H4 (cell line): ENCODE measurements at places on chromosomes 4 and X. TPM values are rescaled to one million over a fixed set of nuclear protein-coding genes. Genes with fewer than 3 reads are reported as not detected.
A peak's percentile ranks its signal among the peaks of the same experiment; 100 is the strongest.

Gene NHSL2
- under 0.01 and 0.06 TPM in 2 replicates for total RNA-seq

Gene CAMK2D
- 22.6 and 27.6 TPM in 2 replicates for total RNA-seq

Gene FGF5
- 0.76 and 1.3 TPM in 2 replicates for total RNA-seq

Gene FGA
- not detected in 2 replicates for total RNA-seq

Gene SLC25A14
- total RNA-seq, result 16.7 and 30.6 TPM in 2 replicates

Gene AVPR2
- total RNA-seq, result 0.14 and 0.33 TPM in 2 replicates

Gene UGT2A3
- total RNA-seq, result not detected in 2 replicates

Gene ARHGAP6
- 0.14 and 0.66 TPM in 2 replicates for total RNA-seq

Gene ZXDB
- 2.6 and 5.6 TPM in 2 replicates for total RNA-seq

Gene ZMAT1
- total RNA-seq, result 0.37 and 1.2 TPM in 2 replicates

Gene HSFX2
- total RNA-seq, result not detected in 2 replicates

Gene CTAG2
- total RNA-seq, result not detected in 2 replicates

Gene FGFBP2
- 0.10 and 0.27 TPM in 2 replicates for total RNA-seq

Gene HHIP
- total RNA-seq, result 0.16 and 0.23 TPM in 2 replicates

Gene SH3RF1
- 2.3 and 4.0 TPM in 2 replicates for total RNA-seq

Gene CDS1
- 3.1 and 3.7 TPM in 2 replicates for total RNA-seq

Gene GLRA2
- not detected in 2 replicates for total RNA-seq

DNA sequence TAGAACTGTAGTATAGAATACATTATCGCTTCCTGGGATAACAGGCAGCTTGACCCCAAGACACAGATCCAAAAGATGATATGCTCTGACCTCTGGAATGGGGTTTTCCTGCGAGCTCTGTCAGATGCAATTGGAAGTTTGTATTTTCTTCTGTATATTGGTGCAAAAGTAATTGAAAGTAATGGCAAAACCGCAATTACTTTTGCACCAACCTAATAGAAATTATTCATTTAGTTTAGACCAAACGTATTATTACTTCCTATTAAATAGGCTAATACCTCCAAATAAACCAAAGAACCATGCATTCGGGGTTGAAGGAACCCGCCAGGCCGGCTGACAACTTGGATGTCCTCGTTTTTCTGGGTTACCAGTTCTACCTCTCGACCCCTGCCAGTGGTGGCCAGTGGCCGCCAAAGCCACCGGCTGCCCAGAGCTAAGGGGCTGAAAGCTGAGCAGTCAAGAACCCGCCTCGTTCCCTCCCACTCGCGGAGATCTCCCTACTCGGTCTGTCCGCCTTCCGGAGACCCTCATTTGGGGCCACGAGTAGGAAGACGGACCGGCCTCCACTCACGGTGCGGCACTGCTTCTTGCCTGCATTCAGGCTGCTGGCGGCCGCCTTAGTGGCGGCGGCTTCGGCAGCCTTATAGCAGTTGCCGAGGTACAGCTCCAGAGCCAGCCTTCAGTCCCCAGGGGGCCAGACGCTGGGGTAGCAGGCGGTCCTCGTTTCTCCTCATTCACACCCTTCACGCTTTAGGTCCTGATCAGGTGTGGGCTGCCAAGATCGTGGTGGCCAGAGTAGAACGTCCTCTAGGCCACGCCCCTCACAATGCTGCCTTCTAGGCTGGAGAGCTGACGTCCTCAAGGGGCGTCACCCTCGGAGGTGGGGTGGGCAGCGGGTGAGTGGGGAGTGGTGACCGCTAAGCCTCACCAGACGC is 121.9 kb downstream of the RBMX2 start:
- peak; percentile 7 for DNase-seq

- DNase-seq, result no peak
Observed at GRCh38 chrX:138859421-138859820, 147.9 kb upstream of the FGF13 start.

GRCh38 chrX:65528705-65529340 is 5.8 kb downstream of the LAS1L start:
- peak; percentile 9 for DNase-seq

DNA sequence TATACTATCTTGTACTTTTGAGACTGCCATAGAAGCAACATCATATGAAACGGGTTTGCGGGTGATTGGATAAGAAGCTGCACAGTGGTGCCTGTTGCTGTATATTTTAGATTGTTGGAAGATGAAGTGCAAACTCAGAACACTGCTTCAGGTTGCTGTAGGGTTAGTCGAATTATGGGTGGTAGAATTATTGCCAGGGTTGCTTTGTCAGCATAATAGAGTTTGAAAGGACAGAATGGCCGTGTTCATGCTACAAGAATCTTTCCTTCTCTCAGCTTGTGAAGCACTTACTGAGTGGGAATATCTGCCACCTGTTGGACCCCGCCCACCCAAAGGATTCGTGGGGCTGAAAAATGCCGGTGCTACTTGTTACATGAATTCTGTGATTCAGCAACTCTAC is 115.5 kb downstream of the USP9X start:
- DNase-seq, result no peak

DNA sequence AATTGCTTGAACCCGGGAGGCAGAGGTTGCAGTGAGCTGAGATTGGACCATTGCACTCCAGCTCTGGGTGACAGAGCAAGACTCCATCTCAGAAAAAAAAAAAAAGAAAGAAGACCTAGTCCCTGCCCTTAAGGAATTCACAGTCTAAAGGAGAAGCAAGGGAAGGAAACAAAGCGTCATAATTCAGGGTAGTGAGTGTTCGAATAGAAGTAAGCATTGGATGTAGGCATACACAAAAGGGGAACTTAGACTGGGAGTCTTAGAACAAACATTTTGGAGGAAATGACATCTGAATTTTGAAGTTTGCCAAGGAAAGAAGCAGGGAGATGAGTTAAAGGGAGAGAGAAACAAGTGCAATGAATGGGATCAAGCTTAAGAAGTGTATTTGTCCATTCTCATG is 32.4 kb downstream of the PPM1K start:
- no peak for DNase-seq

- no peak for DNase-seq
Observed at GRCh38 chr4:1571165-1572009, 112.7 kb downstream of the FAM53A start.

- no peak for DNase-seq
Observed at GRCh38 chr4:85243857-85244256, 231.1 kb upstream of the ARHGAP24 start.

- no peak for DNase-seq
Observed at GRCh38 chrX:9582956-9583355, 118.1 kb downstream of the TBL1X start.

DNA sequence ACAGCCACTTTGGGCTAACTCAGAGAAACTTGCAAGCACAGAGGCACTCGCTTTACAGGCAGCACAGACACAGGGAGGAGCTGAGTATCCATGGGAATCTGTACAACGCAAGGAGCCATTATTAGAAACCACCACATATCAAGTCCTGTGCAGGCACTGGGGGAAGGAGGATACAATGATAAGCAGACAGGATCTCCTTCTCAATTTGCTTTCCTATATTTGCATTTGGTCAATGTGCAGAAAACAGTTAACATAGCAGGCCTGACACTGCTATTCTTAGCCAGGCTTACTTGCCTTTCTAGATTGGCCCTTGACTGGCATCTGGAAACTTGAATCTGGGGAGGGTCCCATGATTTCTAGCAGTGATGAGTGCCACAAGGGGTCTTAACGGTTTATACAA is 65.8 kb downstream of the TEC start:
- DNase-seq, result no peak

GRCh38 chr4:154722262-154722661 is 21.5 kb upstream of the LRAT start:
- DNase-seq, result no peak

GRCh38 chrX:82134378-82134777 is 932.5 kb downstream of the SH3BGRL start:
- no peak for DNase-seq

DNA sequence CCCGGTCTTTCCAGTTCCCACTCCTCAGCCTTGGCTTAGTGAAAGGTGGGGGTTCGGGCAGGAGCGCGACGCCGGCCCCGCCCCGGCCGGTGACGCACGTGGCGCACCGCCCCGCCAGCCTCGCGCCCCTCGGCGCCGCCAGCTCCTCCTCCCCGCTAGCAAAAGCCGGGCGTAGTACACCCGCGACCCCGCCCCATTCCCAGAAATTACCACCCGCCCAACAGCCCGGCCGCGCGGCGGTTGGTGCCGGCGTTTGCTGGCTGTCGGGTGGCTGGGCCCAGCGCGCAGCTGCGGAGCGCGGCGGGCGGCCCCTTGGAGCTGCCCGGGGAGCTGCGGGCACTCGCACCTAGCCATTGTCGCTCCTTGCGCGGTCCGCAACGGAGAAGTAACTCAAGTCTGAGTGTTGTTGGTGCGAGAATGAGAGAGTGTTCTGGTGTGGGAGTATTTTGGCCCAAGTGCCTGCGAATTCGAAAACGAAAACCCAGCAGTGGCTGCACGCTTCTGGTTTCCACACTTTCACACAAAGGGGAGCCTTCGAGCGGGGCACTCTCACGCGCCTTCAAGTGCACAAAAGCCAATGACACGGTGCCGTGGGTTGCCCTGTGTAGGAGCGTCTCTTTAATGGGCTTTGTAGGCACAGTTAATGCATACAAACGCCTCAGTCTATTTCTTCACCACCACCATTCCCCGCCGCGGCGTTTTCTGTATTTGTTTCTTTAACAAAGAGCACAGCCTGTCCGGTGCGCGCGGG is 1.0 kb upstream of the ELF2 start:
- peak; percentile 83 for DNase-seq

DNA sequence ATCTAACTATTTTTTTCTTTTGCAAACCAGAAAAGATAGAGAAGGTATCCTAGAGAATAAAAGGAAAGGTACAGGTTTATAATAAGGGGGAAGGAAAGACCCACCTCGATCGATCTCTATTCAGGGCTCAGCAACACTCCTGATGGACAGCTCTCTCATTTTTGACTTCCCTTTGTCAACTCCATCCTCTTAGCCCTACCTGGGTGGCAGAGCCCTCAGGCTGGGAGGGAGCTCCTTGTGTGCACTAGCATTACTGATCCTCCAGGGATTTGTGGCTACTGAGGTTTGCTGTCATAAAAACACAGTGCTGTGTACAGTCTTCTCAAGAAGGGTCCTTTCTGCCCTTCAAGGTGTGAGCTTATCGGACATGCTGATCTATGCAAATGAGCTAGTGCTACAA is 111.0 kb downstream of the MID1 start:
- no peak for DNase-seq

- no peak for DNase-seq
Observed at GRCh38 chrX:70176938-70177533, at the start of gene DGAT2L6. Gene DGAT2L6, plus strand, starts transcription at chrX:70177483. Its CDS starts 100 bp downstream, at chrX:70177583.

DNA sequence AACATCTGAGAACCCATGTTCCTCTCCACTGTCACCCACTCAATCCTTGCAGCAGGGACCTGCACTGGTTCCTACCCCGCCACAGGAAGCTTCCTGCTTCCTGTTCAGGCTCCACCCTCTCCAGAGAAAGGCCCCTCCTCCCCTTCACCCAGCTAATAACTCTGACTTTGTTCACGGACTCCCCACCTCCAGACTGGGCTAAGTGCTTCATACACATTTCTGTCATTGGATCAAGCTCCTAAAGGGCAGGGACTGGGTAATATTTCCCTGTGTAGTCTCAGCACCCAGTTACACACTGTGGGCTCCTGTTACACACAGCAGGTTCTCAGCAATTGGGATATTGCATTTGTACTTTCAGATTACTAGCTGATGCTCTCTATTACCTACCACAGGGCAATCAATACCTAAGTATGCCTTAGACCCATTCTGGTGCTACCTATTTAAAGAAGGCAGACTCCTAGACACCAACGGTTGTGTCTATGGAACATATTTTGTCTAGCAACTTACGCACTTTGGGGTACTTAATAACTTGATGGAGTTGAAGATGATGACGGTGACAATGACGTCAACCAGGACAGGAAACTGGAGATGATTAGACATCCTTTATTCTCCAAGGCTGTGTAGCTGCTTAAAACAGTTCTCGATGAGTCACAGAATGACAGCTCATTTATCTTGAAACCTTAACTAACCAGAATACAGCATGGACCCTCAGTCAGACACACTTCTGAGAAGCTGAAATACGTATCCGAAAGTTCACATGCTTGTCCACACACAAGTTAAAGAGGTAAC is 58.1 kb downstream of the MAML3 start:
- DNase-seq, result peak; percentile 62

- DNase-seq, result no peak
Observed at GRCh38 chr4:123835831-123836590, 439.4 kb downstream of the SPRY1 start.

DNA sequence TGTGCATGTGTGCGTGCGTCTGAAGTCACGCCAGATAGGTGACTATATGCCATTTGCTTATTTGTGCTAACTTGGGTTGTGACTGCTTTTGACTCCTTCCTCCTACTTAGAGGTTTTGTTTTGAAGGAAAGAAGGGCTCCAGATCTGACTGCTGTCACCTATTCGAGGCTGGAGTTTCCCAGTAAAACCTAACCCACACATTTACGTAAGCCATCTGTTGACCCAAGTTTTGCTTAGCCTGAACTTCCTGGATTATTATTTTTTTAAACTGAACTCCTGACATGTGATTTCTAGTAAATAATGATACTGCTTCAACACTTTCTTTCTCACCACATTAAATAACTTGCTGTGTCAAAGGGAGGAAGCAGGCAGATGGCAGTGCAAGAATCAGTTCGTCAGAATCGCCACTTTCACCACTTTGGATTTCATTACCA is 41.5 kb downstream of the DTHD1 start:
- DNase-seq, result no peak

DNA sequence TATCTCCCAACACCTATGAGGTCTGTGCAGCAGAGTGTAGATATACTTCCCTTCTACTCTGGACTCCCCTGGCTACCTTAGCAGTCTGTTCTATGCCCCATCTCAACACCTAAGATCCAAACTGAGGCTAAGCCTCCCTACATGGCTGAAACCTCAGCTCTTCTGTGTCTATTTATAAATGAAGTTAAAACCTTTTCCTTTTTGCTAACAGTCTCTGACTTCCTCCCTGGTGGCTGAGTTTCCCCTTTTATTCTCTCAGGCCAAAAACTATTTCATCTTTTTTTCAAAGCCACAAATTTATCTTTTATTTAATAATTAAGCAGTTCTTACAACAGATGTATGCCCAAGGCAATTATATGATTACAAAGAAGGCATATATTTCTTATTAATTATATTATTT is 111.8 kb upstream of the STIM2 start:
- DNase-seq, result no peak

- no peak for DNase-seq
Observed at GRCh38 chrX:10098270-10098713, 58.5 kb upstream of the CLCN4 start.

GRCh38 chr4:92305148-92305877 is 1.5 kb downstream of the GRID2 start:
- peak; percentile 59 for DNase-seq

- DNase-seq, result no peak
Observed at GRCh38 chr4:147965056-147965455, 233.2 kb downstream of the ARHGAP10 start.

GRCh38 chr4:7858498-7858897 is 81.2 kb downstream of the AFAP1 start:
- no peak for DNase-seq

- no peak for DNase-seq
Observed at GRCh38 chrX:10044021-10044420, 76.9 kb downstream of the CLDN34 start.

DNA sequence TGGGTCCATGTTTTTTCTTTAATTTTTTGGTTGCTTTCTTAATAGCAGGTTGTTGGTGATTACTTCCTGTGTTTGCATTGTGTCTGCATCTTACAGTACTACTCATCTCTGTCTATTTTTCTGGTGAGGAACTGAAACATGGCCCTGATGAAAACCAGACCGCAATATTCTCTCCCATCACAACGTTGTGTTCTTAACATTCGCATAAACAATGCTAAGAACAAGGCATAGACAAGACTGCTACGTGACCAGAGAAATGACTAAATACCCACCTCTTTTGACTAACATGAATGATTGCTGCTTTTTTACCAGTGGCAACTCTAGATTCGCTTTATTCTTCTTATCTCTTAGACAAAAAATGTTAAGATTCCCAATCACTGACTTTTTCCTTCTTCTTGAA is 179.1 kb downstream of the GC start:
- no peak for DNase-seq
